GM03348 (cell line): ENCODE measurements at places on chromosomes 5 and 9.

GRCh38 chr5:77213601-77214000 lies 3.1 kb downstream of the PDE8B start:
- DNase-seq = no peak

- no peak for DNase-seq
Measured at GRCh38 chr5:65835191-65835590, 91.2 kb upstream of the ERBIN start.

DNA sequence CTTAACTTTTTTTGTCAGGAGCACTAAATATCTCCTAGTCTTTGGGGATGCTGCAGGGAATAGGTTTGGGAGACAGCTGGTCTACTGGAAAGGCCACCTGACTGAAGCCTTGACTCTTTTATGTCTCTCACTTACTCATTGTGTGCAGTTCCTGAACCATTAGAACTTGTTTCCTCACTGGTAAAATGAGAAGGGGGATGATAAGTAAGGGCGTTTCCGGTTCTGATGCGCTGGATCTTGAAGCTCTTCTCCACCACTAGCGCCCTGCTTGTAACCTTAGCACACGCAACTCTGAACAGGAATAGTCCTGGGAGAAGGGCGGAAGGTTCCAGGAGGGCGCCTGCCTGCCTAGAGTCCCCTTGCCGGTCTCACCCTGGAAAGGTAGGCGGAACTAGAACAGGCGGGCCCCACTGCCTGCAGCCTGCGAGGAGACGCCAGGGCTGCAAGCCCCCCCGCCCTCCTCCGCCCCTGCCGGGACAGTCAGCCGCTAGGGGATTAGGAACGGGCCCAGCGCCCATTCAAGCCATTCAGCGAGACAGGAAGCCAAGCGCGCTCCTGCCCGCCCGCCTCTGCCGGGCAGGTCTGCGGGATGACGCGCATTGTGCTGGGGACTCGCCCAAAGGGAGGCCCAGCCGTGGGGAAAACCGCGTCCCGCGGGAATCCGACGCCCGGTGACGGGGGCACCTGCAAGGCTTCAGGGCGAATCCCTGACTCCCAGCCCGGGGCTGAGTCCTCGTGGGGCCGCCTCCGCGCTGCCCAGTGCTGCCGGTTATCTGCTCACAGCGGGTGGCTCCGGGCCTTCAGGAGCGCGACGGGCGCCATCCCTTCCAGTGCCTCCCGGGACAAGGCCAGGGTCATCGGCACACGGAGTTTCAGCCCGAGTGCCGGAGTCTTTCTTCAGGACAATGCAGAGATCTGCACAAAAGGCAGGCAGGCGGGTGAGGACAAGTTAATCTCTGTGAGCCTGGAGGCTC lies 44.0 kb upstream of the XPA start:
- DNase-seq = peak; percentile 74

DNA sequence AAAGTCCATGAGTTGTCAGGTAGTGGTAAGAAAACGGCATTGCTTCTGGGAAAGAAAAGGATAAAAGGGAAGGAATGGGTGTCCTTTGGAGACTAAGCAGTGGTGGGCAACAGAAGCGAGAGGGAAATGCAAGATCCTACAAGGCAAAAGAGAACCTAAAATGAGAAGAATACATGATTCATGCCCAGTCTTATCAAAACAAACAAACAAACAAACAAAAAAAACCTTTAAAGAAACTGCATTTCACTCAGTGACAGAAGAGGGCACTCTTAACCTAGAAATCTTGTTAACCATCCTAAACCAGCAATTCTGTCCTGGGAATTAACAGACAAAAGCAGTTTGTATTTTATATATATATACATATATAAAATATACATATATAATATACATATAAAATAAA lies 88.5 kb downstream of the SUSD1 start:
- DNase-seq = peak; percentile 49

DNA sequence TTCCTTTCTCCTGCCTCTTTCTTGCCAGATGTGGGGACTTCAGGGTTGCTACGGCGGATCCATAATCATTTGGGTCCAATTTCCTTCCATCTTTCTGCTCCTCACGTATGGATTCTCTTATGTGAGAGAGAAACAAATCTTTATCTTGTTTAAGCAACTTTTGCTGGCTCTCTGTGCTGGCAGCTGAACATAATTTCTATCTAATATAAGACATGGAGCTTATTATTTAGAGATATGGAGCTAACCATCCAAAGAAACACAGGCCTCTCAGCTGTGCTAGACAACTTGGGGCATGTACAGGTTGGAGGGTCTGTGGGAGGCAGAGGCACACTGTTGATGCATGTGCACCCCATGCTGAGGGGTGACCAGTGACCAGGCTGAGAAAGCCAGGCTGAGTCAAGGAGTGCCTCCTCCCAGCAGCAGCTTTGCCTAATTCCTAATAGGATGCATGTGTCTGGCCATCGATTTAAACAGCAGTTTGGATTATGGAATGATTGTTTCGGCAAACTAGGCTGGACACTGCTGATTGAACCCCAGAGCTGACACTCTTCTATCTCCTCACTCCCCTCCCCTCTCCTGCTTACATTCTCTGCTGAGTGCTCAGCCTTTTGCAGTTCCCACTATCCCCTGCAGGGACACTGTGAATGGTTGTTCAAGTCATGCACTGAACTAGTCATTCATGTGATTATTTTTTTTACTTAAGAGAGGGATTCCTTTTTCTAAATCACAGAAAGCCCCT lies 195.8 kb downstream of the ERCC6L2 start:
- peak; percentile 58 for DNase-seq

DNA sequence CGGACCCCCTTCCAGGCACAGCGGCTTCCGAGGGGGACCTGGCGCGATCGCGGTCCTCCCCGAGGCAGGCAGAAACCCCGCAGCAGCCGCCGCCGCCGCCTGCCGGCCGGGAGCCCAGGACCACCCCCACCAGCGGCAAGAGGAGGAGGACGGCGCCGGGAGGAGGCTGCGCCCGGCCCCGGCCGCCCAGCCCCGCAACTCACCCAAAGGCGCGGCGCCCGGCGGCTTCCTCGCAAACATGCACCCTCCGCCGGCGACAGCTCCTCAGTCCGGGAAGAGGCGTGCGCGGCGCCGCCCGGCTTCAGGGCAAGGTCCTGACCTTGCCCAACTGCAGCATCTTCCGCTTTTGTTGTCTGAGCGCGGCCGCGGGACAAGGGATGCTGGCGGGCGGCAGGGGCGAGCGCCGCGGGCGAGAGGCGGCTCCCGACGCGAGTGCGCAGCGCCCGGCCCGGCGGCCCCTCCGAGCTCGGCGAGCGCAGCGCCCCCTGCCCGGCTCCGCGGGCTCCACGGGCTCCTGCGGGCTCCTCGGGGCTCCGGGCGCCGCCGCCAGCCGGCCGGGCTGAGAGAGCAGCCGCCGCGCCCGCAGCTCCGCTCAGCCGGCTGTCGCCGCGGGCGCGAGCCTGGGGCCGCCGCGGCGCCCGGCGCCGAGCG lies 507 bp downstream of the CTNND2 start:
- DNase-seq = peak; percentile 42

DNA sequence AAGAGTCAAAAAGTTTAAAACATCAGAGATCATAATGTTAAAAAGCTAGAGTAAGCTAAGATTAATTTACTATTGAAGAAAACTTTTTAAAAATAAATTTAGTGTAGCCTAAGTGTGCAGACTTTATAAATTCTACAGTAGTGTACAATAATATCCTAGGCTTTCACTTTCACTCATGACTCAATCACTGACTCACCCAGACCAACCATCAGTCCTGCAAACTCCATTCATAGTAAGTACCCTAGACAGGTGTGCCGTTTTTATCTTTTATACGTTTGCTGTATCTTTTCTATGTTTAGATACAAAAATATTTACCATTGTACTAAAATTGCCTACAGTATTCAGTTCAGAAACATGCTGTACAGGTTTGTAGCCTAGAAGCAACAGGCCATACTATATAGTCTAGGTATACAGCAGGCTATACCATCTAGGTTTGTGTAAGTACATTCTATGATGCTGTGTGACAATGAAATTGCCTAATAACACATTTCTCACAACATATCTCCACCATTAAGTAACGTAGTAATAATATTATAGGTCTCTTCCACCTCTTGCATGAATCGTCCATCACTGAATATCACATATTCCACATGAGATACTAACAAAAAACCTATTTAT lies 59.2 kb downstream of the MEGF9 start:
- peak; percentile 10 for DNase-seq

- DNase-seq = no peak
Measured at GRCh38 chr9:86664603-86665002, 282.7 kb downstream of the GAS1 start.

- no peak for DNase-seq
Measured at GRCh38 chr9:16106021-16106571, 553.3 kb downstream of the CCDC171 start.

DNA sequence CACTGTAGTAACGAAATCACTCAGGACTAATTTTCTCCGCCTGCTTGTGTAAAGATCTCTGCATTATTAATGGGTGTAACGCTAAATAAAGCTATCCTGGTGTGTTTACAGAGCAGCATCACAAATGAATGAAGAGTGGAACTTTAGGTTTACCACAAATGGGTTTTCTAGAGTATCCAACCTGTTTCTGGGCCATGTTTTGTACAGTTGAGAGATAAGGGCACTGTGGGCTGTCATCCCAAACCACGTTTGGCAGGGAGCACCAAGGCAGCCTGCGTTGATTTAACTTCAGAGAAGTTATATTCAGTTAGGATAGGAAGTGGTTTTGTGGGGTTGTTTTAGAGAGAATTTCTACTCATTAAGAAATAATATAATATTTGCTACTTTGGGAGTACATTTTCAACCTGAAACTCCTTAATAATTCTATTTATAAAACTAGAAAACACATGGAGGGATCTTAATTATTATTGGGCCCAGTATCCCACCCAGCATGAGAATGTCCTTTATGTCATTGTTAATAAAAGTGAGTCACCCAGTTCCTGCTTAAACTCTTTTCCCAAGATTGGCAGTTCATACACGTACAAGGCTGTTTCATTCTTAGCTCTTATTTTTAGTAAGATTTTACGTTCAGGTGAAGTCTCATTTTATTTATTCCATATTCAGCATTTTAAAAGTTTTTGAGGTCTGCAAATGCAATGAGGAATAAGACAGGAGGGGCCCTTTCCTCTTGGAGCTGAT lies 8.0 kb downstream of the KCNN2 start:
- no peak for DNase-seq

DNA sequence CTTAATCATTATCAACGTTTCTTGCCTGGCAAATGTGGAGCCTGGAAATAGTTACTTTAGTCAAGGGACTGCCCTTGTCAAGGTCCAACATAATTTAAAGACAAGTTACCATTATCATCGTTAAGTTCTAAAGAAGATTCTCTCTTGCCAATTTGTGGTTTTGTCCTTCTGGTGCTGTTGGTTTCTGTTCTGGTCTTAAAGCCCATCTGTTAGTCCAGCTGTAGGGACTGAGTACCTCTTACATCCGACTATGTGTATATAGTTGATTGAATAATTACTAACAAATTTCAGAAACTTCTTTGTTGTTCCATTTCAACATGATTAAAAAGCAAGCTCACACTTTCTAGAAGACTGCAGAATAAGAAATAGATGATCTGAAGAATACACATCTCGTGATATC lies 1854.9 kb downstream of the MAT2B start:
- no peak for DNase-seq

DNA sequence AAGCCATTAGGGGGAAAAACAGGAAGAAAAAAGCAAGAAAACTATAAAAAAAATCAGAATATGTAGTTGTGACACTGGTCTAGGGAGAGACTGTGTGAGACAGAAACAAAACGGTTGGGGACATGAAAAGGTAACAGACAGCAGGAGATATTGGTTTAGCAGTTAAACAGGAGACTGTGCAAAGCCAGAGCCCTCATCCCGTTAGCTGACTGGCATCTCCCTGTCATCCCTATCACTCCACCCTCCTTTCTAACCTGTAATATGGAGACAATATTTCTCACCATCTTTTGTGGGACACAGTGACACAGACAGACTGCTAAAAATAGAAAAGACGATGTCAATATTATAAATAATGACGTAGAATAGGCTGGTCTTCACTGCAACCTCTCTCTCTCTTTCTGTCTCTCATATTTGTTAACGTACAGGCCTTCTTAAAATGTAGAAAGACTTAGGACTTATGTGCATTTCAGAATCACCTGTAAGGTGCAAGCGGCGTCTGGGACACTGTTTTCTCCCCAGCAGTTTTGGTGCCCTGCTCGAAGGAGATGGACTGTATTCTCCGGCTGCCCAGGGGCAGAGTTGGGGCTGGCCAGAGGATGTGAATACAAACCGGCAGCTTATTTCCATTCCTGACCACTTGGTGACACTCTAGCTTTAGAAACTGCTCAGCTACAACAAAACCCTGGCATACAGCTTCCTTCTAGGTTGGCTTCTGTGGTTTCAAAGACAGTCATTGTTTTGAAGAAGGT lies 190.6 kb downstream of the MAT2B start:
- peak; percentile 80 for DNase-seq

GRCh38 chr5:164627021-164627420 lies 1121.6 kb downstream of the MAT2B start:
- no peak for DNase-seq

GRCh38 chr5:41748631-41749030 lies 121.6 kb downstream of the OXCT1 start:
- DNase-seq = no peak

DNA sequence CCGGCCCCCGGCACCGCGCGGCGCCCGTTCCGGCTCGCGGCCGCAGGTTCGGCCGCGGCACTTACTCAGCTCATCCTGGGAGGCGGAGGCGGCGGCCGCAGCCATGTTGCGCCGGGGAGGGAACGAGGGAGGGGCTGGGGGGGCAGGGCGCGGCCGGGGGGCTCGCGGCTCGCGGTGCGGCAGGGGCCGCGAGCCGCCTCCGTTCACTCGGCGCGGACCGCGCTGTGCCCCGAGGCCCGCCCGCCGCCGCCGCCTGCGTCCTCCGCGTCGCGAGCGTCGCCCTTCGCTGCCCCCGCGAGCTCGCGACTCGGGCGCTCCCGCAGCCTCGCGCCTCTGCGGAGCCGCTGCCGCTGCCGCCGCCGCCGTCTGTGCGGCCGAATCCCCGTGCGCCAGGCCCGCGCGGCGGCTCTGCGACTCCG lies 735 bp downstream of the ECPAS start:
- DNase-seq = peak; percentile 87

GRCh38 chr5:144042156-144042555 lies 128.3 kb downstream of the YIPF5 start:
- no peak for DNase-seq

- DNase-seq = no peak
Measured at GRCh38 chr9:96078897-96079490, 203.5 kb downstream of the ERCC6L2 start.

GRCh38 chr9:71765693-71766092 lies 2.6 kb downstream of the CEMIP2 start:
- no peak for DNase-seq
